ENCODE measurements at places on chromosomes 5 and 9. TPM values are rescaled to one million over a fixed set of nuclear protein-coding genes. Genes with fewer than 3 reads are reported as not detected.

The SYNPO gene
- total RNA-seq: 63.2 TPM

The GABRA1 gene
- total RNA-seq: not detected

The KCNT1 gene
- 0.27 TPM for total RNA-seq

- no peak for DNase-seq
These were observed 23.8 kb downstream of the SVEP1 start for GRCh38 chr9:110555551-110556331.

- DNase-seq: peak; percentile 91
These were observed 16.0 kb downstream of the TRAF2 start for GRCh38 chr9:136902259-136902821.

The GIN1 gene
- total RNA-seq: 9.0 TPM

GRCh38 chr9:99368341-99369326, 146.6 kb downstream of the SEC61B start:
- no peak for DNase-seq

GRCh38 chr5:83434946-83435345, 36.6 kb upstream of the VCAN start:
- DNase-seq: no peak

DNA sequence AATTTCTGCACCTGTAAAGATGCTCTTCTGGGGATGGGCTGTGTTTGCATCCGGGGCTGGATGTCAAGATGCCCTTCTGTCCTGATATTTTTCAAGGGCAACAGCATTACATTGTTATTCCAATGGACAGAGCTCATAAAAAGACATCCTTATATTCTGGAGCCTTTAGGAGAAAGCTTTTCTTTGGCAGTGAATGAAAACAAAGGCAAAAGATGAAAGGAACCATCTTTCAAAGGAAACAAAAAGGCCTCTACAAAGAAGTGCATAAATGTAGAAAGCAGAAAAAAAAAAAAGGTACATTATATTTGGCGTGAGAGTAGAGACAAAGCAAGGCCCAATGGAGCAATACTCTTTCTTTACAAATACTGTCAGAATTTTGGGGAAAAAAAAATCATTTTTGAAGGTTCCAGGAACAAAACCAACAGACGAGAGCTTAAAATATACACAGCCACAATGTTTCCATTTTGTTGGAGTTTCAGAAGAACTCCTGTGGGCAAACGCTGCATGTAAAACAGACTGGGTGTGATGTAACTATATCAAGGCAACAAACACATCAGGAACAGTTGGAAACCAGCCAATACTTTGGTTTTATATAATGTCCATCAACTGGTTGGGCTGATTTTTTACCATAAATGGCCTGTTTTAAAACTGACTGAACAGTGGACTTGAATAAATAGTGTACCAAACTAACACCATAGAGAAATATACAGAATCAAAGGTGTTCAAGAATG, 885.6 kb upstream of the DMAC1 start:
- DNase-seq: no peak

DNA sequence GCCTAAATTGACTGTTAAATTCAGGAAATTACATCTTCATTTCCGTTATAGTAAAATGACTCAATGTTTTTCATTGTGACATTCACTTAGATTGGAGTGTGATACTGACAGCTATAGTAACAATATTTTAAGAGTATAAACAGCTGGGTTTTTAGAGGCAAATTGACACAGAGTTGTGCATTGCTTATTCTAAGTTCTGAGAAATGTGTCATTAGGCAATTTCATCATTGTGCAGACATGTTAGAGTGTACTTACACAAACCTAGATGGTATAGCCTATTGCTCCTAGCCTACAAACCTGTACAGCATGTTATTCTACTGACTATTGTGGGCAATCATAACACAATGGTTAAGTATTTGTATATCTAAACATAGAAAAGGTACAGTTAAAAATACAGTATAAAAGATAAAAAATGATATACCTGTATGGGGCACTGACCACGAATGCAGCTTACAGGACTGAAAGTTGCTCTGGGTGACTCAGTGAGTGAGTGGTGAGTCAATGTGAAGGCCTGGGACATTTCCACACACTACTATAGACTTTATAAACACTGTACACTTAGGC, 132.7 kb downstream of the PDE4D start:
- no peak for DNase-seq

GRCh38 chr5:126274076-126274762, 149.0 kb upstream of the GRAMD2B start:
- DNase-seq: no peak

GRCh38 chr9:2335260-2335659, 286.3 kb upstream of the VLDLR start:
- no peak for DNase-seq

The INSL6 gene
- total RNA-seq: not detected

GRCh38 chr5:150320044-150320613, 17.4 kb upstream of the ARSI start:
- DNase-seq: peak; percentile 72

DNA sequence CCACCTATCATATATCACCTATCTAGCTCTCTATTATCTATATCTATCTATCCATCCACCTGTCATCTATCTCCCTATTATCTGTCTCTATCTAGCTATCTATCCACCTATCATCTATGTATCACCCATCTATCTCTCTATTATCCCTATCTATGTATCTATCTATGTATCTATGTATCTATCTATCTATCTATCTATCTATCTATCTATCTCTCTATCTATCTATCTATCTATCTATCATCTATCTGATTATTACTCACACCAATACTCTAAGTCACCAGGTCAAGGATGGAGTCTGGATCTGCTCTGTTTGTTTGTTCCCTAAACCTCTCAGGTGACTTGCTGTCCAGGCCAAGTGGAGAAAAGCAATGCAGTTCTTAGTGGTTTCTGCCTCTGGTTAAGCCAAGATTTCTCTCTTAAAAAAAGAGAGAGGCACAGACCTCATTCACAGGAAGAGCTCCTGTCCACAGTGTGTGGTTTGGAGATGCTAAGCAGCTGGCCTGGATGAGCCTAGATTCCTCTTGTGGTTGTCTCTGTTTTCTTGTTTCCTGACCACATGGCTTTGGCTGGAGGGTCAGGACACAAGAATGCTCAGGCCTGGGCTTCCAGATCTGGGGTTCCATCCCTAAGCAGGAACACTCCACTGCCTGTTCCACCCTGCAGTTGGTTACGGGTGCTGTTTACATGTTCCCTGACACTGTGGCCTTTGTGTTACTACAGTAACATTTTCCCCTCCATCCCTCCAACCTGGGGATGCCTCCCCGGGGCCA, 133.4 kb downstream of the PHF2 start:
- DNase-seq: no peak

GRCh38 chr5:124605541-124605940, 140.9 kb downstream of the ZNF608 start:
- no peak for DNase-seq

DNA sequence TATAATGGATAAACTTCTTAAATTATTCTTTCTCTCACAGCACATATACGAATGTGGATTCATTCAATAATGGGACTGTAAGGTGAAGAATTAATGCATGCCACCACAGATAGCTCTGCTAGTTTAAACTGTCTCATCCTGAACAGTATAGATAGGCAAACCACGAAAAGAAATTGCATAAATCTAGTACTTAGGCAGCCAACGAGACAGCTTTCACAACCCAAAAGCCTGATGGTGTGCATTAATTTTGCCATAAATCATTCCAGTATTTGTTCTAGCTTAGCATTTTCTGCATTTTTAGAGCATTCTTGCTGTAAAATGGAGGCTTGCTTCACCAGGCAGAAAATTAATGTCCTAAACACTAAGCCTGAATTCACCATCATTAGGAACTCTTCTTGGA, 834.2 kb upstream of the DMAC1 start:
- no peak for DNase-seq

DNA sequence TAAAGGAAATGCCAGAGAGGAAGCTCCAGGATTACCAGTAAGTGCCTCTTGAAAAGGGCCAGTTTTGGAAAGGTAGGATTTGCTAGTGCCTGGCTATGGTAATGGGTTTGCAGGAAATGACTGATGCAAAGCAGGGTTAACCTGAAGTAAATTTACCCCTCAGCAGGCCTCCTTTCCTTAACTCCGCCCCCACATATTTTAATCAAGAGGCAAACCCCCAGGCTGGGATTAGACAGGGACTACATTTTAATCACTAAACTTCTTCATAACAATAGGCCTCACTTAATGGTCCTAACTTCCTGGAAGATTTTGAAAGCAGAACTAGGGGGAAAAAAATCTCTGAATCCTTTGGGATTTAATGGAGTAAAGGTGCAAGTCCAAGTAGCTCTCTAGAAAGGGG, 10.2 kb upstream of the SLC1A3 start:
- no peak for DNase-seq

DNA sequence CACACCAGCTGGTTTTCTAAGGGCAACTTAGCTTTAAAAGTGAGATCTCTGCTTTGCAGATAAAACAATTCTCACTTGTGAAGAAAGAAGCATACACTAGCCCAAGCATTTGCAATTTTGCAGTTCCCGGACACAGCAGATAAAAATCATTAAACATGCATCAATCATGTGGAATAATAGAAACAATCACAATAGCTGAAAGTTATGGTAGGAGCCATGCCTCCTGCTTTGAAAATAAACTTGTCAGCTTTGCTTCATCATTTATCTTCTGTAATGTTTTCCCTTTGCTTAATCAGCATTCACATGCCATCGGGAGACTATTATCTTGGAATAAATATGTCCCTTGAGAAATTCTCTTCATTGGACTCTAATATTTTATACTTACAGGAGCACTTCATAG, 60.3 kb upstream of the DAB2 start:
- no peak for DNase-seq

DNA sequence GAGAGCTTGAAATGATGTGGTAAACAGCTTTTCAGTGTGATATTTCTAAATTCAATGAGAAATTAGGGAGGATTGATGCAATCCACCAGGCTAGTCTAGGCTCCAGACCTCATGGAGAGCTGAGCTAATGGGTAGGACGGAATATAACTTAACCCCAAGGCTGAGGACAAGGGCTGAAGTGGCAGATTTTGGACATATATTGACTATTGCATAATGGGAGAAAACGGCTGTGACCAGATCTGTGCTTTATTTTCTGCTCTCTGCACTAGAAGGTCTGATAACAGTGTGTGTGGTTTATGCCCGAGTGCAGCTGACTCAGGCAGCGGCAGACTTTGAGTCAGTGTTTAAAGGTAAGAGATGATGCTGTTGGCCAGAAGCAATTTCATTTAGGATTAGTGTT, 70.6 kb downstream of the ACTBL2 start:
- no peak for DNase-seq

GRCh38 chr9:126986506-126986951, 71.9 kb downstream of the RALGPS1 start:
- DNase-seq: no peak

The DMRT3 gene
- total RNA-seq: not detected

DNA sequence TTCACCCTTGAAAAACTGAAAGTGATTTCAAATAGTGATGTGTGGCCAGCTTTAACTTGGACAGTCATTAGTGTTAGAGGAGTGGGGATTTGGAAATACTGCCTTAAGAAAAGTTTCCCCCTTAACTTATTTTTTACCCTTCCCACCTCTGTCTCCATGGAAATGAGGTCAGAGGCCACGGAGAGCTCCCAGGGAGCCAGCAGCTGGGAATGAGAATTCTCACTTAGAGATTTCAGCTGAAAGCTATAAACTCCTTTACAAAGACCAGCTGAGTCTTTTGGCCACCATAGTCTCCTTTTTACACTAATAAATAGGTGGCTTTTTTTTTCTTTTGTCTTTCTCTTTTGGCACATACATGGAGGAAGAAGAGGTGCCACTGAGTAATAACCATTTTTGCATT, 45.7 kb upstream of the PIK3R1 start:
- no peak for DNase-seq

The BHMT2 gene
- 10.7 TPM for total RNA-seq

DNA sequence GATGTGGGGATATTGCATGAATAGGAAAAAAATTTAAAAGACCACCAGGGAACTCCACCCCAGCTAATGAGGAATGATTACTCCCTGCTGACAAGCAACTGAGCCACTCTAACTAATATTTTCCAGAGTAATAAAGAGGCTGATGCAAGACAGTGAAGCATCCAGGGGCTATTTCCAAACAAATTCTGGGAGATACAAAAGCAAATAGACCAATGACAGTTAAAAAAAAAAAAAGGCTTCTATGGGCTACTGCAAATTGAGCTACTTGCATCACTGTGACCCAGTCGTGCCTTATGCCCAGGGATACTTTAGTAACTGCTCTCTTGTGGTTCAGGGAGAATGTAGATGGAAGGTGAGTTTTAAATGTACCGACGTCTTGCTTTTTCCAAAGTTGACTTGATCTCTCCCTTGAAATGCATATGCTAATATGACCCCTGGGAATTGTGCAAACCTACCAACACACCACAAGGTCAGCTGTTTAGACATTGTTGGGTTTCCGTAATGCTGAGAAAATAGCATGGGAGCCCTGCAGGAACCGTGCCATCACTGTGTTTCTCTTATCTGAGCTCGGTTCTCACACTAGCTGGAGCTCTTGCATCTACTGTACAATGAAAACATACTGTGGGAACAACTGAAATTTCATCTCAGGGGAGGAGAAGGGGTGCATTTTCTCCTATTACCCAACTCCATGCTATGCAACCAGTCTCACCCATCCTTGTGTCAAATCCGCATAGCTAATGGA, 250.6 kb upstream of the MAP3K1 start:
- no peak for DNase-seq

The EQTN gene
- total RNA-seq: not detected

The BARHL1 gene
- total RNA-seq: not detected

The SPATA31E1 gene
- not detected for total RNA-seq

- DNase-seq: no peak
These were observed 651.3 kb downstream of the PTPRD start for GRCh38 chr9:9961487-9961886.

The TRAF1 gene
- total RNA-seq: 14.0 TPM

GRCh38 chr9:77594963-77595362, 53.2 kb downstream of the GNA14 start:
- DNase-seq: no peak

DNA sequence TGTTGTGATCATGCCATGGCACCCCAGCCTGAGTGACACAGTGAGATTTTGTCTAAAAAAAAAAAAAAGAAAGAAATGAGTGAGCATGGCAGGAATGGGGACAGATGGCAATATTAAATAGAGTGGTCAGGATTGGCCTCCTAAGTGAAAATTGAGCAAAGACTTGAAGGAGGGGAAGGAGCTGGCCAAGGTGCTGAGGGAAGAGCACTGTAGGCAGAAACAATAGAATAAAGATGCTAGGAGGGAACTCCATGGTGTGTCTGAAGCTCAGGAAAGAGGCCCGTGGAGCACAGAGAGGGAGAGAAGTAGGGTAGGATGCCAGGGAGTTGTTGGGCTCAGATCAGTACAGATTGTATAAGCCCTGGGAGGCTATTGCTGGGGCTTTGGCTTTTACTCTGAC, 64.4 kb upstream of the PCAT7 start:
- no peak for DNase-seq

All from Peyer's patch (tissue), 4 donors.